ENCODE measurements at places on chromosomes 11 and 22. TPM values are rescaled to one million over a fixed set of nuclear protein-coding genes. Genes with fewer than 3 reads are reported as not detected.

The C11orf87 gene
- total RNA-seq = 30.4 TPM

The MFRP gene
- not detected for total RNA-seq

The NRXN2 gene
- total RNA-seq = 249 TPM

The TBCEL gene
- total RNA-seq = 46.9 TPM

The TMEM86A gene
- total RNA-seq = 12.3 TPM

The ZNF202 gene
- total RNA-seq = 21.7 TPM

The TRIM6 gene
- 0.86 TPM for total RNA-seq

The OR52H1 gene
- not detected for total RNA-seq

The RAPSN gene
- not detected for total RNA-seq

The LMO1 gene
- 2.2 TPM for total RNA-seq

The TCN1 gene
- not detected for total RNA-seq

The MAPK8IP1 gene
- 233 TPM for total RNA-seq

The CSF2RB gene
- total RNA-seq = 2.3 TPM

The UPK3A gene
- total RNA-seq = not detected

The FAM180B gene
- total RNA-seq = not detected

The XRRA1 gene
- 20.4 TPM for total RNA-seq

Data from dorsolateral prefrontal cortex (tissue), 122 donors.